Stimulated activated CD8-positive, alpha-beta memory T cell treated with anti-CD3 and anti-CD28 coated beads, Interleukin-4, amount 100 ng/mL, for 24 hours (primary cell): ENCODE measurements at places on chromosomes 12 and 14.

- no peak for DNase-seq
Measured at GRCh38 chr12:42446761-42447160, 120.8 kb downstream of the PPHLN1 start.

DNA sequence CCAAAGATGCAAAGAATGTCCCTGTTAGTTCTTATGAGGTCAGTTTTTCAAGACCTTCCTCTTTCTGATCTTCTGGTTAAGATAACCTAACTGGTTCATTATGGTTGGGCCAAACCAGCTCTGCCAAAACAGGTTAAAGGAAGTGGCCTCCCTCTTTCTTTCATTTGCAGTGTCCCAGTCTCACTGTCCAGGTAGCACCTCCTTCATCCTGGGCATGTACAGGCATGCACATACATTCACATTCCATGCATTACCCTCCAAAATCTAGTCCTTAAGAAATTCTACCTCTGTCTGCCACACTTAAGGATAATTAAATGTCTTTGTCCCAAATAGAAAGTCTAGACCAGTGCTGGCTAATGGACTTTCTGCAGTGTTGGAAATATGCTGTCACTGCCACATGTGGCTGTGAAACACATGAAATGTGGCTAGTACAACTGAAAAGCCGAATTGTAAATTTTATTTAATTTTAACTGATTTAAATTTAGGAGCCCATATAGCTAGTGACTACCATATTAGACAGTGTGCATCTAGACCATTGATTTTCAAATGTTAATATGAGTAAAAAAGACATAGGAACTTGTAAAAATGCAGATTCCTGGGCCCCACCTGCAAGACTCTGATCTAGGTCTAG, 169.3 kb downstream of the PCNX1 start:
- no peak for DNase-seq

DNA sequence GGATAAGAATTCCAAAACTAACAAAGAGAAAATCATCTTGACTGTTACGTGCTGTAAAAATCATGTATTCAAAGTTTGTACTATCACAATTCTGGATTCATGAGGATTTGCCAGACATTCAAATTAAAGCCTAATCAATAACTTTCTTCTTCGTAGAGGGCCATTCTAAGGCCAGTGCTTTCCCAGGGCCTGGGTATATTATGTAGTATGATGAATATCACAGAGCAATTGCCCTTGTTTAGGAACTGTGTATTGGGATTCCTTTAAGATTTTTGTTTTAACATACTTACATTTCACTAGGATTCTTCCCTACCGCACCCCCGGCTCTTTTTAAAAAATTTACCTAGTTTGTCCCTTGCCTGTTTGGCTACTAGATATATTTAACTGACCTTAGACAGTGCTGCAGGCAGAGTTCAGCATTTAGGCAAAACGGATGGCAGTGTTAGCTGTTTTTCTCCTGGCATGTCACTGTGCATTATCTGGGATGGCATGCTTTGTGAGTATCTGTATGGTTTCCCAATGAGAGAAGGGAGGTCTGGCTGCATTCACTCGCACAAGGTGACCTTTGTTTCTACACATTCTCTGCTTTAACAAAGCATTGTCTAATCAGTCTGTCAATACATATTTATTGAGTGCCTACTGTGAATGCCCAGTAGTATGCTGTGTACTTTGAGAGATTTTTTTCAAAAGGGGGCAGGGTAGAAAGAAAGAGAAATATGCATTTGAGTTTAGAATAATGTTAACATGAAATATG, 63.3 kb downstream of the ERC1 start:
- no peak for DNase-seq

DNA sequence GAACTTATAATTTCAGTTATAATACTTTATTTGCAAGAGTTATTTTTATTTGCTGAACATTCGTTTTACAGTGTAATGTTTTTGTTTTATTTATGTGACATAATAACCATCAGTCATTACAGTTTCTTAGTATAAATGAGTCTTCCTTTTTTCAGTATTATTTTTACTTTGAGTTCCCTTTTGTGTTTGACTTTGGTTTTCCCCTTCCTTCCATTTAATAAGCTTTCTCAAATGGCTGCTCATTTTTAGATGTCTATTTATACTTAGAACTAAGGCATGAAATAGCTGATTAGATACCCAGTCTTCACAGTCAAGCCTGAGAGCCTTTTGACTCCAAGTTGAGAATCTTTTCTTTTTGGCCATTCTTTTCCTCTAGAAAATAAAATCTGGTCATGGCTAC, 404.5 kb downstream of the LRFN5 start:
- DNase-seq, result no peak

DNA sequence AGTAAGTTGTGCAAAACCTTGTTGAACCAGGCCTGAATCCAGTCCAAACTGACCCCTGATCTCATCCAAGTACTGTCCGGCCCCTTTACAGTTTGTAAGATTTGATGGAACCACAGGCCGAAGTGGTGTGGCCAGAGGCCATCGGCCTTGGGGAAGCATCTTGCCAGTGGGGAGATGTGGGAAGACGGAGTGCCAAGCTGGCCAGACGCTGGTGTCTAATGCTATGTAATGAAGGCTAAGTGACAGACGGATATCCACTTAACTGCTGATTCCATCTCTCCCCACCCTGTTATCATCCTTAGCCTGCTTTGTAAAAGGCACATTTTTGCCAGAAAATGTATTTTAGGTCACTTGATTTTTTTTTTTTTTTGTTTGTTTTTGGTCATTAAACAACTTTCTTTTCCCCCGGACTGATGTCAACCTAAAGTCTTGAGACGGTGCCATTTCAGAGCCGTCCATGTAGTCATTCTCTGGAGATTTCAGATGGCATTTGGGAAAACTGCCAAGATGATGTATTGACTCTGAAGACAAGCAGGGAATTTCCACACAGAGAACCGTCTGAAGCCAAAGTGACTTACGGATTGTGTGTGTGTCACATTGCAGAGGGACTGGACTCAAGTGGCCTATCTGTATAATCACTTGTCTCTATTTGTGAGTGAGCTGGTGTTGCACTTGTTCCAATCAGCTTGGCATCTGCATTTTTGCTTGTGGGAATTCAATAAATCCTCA, 86.5 kb upstream of the MANSC4 start:
- DNase-seq, result no peak

DNA sequence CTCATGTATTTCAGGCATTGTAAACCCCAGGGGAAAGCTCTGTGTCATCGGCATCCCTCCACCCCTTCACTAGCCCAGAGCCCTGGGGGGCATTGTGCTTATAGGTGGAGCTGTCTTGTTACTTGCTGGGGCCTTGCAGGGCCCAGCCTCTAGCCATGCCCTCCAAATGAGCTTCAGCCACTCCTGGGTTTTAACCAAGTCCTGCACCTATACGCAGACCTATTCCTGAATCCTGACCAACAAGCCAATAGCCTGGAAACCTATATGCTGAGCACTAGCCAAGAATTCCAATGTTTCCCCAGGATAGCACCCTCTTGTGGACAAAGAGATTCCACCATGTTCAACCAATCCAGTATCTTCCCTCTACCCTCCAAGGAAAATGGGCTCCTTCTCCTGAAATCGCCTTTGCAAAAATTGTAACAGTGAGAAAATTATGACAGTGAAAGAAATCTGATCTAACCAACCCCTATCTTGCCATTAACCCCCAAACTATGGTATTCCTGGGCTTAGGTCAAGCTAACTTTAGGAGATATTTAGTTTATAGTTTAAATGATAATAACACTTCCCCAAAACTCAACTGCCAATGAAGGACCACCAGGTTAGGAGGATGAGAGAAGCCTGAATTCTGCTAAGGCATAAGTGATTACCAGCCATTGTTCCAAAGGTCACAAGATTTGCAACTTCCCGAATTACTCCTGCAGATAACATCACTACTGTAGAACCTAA, 55.5 kb downstream of the TTC7B start:
- DNase-seq, result no peak

- DNase-seq, result no peak
Measured at GRCh38 chr12:126347421-126347820, 1282.2 kb downstream of the AACS start.

GRCh38 chr14:64758025-64758521, 53.8 kb downstream of the PLEKHG3 start:
- no peak for DNase-seq

DNA sequence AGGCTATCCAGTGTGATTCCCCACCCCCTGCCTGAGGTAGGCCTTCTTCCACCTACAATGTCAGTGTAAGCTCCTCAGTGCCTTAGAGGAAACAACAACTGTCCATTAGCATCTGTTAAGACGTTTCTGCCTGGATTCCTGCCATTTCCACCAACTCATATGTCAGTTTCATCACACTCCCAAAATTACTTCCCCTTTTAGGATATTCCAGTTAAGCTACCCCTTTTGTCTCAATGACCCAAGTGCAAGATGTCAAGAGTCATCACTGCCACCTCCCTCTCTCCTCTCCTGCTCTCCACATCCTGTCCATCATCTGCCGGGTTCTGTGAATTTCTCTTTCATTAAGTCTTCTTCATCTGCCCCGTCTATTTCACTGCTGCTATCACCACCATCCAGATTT, 189.4 kb downstream of the DPF3 start:
- no peak for DNase-seq

- no peak for DNase-seq
Measured at GRCh38 chr14:24785698-24786097, 151.7 kb upstream of the GZMB start.

- no peak for DNase-seq
Measured at GRCh38 chr12:12999271-12999958, 650 bp downstream of the HEBP1 start.

- DNase-seq, result no peak
Measured at GRCh38 chr12:64618953-64619590, 8.8 kb downstream of the RASSF3 start.

GRCh38 chr12:66741919-66742318, 63.0 kb upstream of the GRIP1 start:
- DNase-seq, result no peak

GRCh38 chr14:89198544-89199329, 218.3 kb downstream of the FOXN3 start:
- no peak for DNase-seq

GRCh38 chr14:90489916-90490719, 93.3 kb downstream of the CALM1 start:
- no peak for DNase-seq

- DNase-seq, result no peak
Measured at GRCh38 chr14:91998667-91999570, 40.9 kb downstream of the TRIP11 start.

DNA sequence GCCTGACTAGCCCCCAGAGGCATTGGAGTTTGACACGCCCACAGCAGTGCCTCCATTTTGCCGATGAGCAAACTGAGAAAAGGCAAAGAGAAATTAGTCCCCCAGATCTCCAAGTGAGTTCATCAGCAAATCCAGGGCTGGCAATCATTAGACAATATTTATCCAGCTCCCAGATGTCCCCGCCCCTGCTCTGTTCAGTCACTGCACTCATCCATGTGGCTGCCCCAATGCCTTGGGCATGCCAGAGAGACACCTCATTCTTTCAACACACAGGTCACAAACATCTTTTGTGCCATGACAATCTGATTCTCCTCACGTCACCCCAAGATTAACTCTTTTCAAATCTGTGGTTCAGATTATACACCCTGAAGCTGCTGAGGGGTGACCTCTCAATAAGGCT, 43.5 kb downstream of the DPF3 start:
- DNase-seq, result no peak

GRCh38 chr12:93786656-93787397, 109.7 kb downstream of the CRADD start:
- no peak for DNase-seq

GRCh38 chr14:59707778-59708561, 131.4 kb upstream of the CCDC175 start:
- DNase-seq, result no peak

- DNase-seq, result no peak
Measured at GRCh38 chr12:92089559-92089958, 56.1 kb downstream of the BTG1 start.

DNA sequence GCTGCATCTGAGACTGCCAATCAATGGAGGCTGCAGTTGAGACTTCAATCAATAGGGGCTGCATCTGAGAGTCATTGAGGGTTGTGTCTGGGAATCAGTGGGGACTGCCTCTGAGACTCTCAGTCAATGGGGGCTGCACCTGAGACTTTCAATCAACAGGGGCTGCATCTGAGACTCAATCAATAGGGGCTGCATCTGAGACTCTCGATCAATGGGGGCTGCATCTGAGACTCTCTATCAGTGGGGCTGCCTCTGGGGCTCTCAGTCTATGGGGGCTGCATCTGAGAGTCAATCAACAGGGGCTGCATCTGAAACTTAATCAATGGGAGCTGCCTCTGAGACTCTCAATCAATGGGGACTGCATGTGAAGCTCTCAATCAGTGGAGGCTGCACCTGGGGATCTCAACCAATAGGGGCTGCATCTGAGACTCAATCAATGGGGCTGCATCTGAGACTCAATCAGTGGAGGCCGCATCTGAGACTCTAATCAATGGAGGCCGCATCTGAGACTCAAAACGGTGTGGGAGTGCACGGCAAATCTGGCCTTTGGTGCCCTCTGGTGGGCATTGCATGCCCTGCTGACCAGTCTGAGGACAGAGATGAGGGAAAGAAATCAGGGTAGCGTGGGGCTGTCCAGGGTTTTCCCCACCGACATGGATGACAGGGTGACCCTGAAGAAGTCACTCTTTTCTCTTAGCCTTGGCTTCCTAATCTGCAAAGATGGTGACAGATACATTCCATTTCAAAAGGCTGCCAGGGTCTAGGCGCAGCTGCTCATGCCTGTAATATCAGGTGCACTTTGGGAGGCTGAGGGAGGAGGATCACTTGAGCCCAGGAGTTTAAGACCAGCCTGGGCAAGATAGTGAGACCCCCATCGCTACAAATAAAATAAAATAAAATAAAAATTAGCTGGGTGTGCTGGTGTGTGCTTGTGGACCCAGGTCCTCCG, 41.3 kb upstream of the EIF5 start:
- peak; percentile 68 for DNase-seq

DNA sequence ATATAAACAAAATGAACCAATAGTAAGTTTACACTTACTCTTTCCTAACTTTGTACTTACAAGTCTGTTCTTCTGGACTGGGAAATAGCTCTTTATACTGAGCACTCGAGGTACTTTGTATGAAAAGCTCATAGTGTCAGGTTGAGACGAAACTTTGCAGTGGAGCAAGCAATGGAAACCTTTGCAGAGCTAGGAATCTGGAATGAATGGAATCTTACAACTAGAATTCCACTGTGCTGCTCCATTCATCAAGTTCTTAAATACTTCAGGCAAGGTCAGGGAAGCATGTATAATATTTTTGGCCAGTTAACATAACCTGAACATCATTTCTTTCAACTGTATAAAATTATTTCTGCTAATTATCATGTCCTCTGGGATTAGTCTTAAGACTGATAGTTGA, 1327.5 kb upstream of the FLRT2 start:
- DNase-seq, result no peak

DNA sequence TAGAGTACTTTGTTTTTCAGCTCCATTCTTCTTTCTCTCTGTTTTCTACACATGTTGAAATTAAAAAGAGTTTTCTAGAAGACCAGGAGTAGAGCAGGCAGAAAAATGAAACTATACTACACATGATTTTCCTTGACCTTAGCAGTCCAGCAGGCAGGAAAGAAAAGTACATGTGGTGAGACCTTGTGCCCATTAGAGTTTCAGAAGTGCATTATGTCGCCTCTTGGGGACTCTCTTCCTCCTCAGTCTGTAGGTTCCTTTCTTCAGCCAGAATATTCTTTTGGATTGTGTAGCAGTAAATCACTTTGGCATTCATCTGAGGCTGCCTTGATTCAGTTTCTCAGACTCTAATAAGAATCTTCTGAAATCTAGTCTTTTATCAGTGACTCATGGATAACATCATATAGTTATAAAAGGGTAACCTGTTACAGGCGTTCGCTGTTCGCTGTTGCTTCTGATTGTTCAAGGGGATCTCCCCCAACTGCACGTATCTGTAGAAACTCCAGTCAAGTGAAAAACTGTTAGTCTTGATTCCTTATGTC, 161.8 kb downstream of the ANO4 start:
- DNase-seq, result no peak

GRCh38 chr12:122793685-122794106, 19.3 kb downstream of the CCDC62 start:
- DNase-seq, result no peak
